HT-29 (cell line): ENCODE measurements at places on chromosomes 4 and X. TPM values are rescaled to one million over a fixed set of nuclear protein-coding genes. Genes with fewer than 3 reads are reported as not detected.

The AVPR2 gene
- total RNA-seq: not detected in 2 replicates

The SSX2 gene
- total RNA-seq: not detected in 2 replicates

The NDST4 gene
- not detected in 2 replicates for total RNA-seq

The FMR1NB gene
- total RNA-seq: not detected in 2 replicates

The SHROOM3 gene
- total RNA-seq: 62.1 and 70.6 TPM in 2 replicates

The TMLHE gene
- total RNA-seq: 10.0 and 11.5 TPM in 2 replicates

The ATRX gene
- 40.7 and 52.4 TPM in 2 replicates for total RNA-seq

The DCAF16 gene
- total RNA-seq: 24.4 and 30.4 TPM in 2 replicates

The BMPR1B gene
- 0.03 TPM in 1 of 2 replicates, not detected in the other for total RNA-seq

The USP26 gene
- total RNA-seq: not detected in 2 replicates

The CENPE gene
- 4.3 and 5.7 TPM in 2 replicates for total RNA-seq

The UGT2A1 gene
- not detected in 2 replicates for total RNA-seq

The TRIML2 gene
- not detected in 2 replicates for total RNA-seq

The SMIM10 gene
- total RNA-seq: not detected in 2 replicates

The MAGEB17 gene
- not detected in 2 replicates for total RNA-seq

The FRMD7 gene
- not detected in 2 replicates for total RNA-seq

The SFRP2 gene
- not detected in 2 replicates for total RNA-seq

The FHIP1A gene
- total RNA-seq: 1.8 and 2.2 TPM in 2 replicates

The ARX gene
- not detected in 2 replicates for total RNA-seq

The GPR143 gene
- not detected in 2 replicates for total RNA-seq

The UPF3B gene
- 4.8 and 5.1 TPM in 2 replicates for total RNA-seq

The HSD17B10 gene
- total RNA-seq: 182 and 190 TPM in 2 replicates

The FAM53A gene
- total RNA-seq: 2.4 and 2.6 TPM in 2 replicates

The C4orf36 gene
- 0.10 and 0.41 TPM in 2 replicates for total RNA-seq

The SPANXB1 gene
- total RNA-seq: not detected in 2 replicates

The ZXDA gene
- 1.9 and 2.1 TPM in 2 replicates for total RNA-seq

The CEP135 gene
- 4.9 and 5.5 TPM in 2 replicates for total RNA-seq

The NSG1 gene
- total RNA-seq: not detected in 2 replicates

The TRIM61 gene
- total RNA-seq: not detected in 2 replicates

The GDPD2 gene
- total RNA-seq: not detected in 2 replicates

The PFKFB1 gene
- not detected in 2 replicates for total RNA-seq

The ANK2 gene
- 0.03 and 0.08 TPM in 2 replicates for total RNA-seq

The ODAPH gene
- total RNA-seq: not detected in 2 replicates

The UGT2B10 gene
- total RNA-seq: 0.25 TPM in 1 of 2 replicates, not detected in the other

The C4orf50 gene
- total RNA-seq: not detected in 2 replicates

The NPY2R gene
- total RNA-seq: not detected in 2 replicates

The FAM9B gene
- total RNA-seq: not detected in 2 replicates

The PRR32 gene
- not detected in 2 replicates for total RNA-seq
